ENCODE measurements at places on chromosomes 2 and 18.

DNA sequence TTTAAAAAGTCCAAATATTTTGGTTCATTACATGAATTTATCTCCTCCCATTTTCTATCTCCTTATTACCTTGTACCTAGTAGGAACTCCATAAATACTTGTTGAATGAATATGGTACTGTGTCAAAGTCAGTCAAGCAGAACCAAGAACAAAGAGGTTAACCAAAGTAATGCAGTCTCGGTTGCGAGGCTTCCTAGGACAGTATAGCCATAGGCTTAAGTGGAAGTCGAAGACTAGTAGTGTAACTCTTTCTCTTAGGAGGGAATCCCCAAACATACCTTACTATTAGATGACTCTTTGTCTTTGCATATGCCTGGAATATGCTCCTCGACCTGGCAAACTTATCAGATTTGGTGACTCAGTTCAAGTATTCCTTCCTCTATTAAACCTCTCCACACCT is 4.8 kb downstream of the LIPT1 start:
- no peak for DNase-seq

DNA sequence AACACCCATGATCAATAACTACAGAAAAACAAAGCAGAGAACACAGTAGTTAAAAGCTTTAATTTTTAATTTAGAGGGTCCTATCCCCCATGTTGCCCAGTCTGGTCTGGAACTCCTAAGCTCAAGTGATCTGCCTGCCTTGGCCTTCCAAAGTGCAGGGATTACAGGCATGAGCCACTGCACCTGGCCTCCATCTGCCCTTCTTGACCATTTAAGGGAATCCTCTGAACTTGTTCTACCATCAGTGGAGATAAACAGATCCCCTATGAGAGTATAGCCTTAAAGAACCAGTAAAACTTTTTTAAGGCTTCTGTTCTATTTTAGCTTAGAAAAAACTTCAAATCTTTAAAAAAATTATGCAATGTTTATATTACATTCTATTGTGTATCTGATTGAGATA is 13.5 kb upstream of the ATP5MC3 start:
- no peak for DNase-seq

GRCh38 chr2:43408407-43409160 is 182.2 kb upstream of the ZFP36L2 start:
- DNase-seq: no peak

DNA sequence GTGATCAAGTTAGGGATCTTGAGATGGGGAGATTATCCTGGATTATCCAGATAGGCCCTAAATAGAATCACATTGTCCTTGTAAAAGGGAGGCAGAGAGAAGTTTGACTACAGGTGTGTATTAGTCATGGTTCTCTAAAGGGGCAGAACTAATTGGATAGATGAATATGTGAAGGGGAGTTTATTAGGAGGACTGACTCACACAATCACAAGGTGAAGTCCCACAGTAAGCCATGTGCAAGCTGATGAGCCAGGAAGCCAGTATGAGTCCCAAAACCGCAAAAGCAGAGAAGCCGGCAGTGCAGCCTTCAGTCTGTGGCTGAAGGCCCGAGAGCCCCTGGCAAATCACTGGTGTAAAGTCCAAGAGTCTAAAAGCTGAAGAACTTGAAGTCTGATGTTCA is 275.8 kb downstream of the KCNS3 start:
- DNase-seq: no peak

DNA sequence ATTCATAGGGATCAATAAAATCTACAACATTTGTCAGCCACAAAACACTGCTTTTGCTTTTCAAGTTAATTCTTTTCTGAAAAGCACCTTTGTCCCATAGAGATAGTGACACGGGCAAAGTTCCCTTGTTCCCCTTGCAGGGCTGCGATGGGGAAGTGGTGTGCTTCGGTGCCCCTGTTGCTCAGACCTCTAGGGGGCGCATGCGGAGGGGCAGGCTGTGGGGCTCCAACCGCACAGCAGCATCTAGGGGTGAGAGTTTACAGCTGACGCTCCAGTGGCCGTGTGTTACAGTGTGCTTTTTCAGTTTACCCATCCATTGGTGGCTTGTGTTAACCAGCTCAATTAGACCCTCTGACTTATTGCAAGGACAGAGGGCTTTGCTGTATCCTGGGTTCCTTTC is 1432.2 kb upstream of the ACVR2A start:
- DNase-seq: no peak

DNA sequence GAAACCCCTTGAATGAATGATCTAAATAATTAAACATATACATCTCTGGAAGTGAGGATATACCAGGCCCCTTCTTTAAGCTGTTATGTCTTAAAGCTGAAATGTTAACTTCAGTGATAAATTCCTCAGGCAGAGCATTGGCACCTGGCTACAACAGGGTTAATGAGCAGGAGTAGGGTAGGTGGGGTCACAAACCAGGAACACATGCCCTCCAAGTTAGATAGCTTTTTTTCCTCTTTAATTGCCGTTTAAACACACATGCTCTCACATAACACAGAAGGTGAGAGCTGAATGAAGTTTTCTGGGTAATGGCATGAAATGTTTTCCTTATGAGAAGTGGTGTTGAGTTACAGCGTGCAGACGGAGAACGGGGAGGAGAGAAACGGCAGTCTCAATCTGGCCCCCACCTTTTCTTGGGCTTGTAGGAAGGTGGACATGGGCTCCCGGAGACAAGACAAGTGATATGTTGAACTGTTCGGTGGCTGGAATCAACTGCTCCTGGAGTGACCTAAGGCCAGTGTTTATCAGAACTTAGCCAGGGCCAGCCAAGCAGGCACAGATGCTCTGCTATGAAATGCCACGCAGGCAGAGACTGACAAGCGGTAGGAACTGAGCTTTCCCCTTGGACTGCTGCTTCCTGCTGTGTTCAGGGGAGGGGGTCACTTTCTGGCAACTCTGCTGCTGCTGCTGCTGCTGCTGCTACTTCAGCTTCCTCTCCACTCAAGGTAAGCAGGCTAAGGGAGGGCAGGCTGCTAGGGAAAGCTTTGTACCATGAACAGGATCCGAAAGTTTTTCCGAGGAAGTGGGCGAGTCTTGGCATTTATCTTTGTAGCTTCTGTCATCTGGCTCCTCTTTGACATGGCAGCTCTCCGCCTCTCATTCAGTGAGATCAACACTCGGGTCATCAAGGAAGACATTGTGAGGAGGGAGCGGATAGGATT is at the start of gene GALNT5:
Gene GALNT5, plus strand, starts transcription at position 394 of the 941 bp plus-strand sequence. Its CDS starts 378 bp downstream, at position 772.
- no peak for DNase-seq

GRCh38 chr2:126803434-126803775 is 95.3 kb upstream of the TEX51 start:
- DNase-seq: no peak

- no peak for DNase-seq
Observed at GRCh38 chr2:207996848-207997247, 28.5 kb downstream of the PLEKHM3 start.

DNA sequence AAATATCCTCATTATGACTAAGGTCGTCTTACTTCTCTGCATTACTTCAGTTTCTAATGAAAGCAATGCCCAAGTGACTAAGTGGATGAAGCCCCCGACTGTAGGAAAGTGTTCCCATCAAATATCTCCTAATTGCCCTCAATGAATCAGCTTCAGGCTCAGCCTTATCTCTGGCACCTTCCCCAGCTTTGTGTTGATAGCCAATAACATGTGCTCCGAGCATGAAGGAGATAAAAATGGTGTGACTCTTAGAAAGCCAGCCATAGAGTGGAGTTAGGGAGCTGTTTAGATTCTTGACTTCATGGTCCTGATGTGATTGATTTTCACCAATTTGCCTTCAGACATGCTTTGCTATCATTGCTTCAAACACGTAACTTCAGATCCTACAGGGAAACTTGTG is 339.2 kb upstream of the NRP2 start:
- no peak for DNase-seq

GRCh38 chr2:165576409-165577154 is 107.1 kb downstream of the CSRNP3 start:
- no peak for DNase-seq

- DNase-seq: no peak
Observed at GRCh38 chr2:12982149-12982584, 265.4 kb downstream of the TRIB2 start.

DNA sequence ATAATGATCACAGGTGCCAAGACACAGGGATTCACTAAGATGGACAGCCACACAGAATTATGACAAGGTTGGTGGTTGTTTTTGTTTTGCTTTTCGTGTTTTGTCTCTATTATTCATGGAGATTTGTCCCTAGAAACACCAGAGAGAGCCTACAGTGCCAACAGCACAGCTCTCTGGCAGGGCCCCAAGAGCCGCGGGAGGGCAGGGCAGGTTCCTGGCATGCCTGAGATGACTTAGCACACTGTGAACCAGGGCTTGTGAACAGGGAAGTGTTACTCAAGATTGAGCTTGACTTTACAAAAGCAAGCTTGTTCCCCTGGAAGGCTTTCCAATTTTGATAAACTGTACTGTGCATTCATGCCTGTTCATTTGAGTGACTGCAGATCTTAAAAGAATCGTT is 437.4 kb upstream of the SALL3 start:
- DNase-seq: no peak

DNA sequence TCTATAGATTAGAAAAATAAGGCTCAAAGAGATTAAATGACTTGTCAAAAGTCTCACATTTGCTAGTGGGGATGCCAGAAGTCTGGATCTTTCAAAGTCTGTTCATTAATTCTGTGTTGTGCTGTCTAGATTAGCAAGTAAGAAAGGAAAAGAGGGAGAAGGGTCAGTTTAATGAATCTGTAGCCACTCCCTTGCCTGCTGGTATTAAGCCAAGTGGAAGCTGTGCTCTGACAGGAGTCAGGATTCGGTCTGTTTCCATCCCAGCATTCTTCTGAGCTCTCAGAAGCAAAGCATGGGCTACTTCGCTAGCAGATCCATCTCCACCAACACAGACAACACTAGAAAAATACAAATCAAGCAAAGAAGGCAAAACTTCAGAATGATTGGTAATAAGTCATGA is 98.5 kb downstream of the CERKL start:
- DNase-seq: no peak

DNA sequence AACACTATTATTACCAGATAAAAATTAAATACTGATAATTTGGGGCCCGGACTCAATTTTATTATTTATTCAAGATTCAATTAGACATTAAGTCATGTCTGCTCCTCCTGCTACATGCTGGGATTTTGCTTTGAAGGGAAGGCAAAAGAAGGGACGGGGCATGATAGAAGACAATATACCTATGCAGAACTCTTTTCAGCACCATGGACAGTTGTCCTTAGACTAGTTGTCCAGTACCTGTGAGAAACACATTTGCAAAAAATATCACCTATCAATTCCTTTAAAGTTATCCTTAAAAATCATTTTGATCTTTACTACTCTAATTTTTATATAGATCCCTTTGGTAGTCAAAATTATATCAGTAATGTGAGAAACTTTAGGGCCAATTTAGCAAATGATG is 100.2 kb upstream of the SULT1C3 start:
- DNase-seq: no peak

DNA sequence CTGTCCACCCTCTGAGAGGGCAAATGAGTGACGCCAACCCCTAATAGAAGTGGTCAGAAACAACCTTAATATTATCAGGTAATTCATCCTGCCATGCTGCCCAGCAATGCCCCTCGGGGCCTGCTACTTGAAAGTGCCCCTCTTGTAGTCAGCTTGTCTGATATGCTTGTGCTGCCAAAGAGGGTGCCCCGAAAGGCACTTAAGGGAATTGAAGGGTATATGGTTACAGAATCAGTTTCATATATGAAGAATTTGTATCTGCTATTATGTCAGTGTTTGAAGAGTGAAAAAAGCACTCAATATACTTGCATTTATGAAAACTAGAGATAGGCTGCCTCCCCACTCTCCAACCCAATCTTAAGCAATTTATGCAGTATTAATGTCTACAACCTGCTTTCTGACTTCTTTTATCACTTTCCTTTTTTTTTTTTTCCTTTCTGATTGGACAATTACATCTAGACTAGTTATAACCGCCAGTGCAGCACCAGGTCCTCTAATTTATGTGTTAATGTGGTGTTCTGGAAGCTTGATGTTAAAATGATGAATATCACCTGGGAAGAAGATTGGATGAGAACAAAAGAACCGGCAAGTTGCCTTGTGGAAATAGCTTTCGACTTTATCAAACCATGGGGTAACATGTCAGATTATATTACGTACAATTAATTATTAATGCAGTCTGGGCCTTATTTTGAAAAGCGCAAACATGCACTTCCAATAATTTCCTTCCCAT is 646.9 kb upstream of the ACVR2A start:
- no peak for DNase-seq

DNA sequence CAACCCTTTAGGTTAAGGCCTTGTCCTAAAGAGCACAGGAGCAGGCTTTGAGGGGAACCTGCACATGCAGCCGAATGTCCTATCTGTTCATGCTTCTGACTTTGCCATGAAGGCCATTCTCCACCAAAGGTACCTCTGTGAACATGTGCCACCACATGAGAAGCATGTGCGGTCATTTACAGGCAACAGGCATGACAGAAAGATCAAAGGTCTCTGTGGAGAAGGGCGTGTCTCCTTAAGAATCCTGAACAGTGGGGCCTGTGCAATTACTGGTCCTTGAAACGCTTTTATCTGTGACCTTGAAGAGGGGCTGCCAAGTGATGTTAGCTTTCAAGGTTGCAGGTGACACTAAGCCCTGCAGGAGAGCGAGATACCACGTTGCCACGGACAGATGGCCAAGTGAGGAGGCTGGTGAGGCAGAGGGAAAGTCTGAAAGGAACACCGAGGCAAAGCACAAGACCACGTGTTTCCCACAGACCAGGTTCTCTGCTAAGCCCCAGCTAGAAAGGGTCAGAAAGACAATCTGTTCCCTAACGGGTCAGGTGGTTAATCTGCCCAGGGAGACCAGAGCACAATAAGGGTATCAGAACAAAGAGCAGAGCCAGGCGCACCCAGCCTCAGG is 19.5 kb upstream of the POMC start:
- DNase-seq: no peak
